ENCODE measurements at places on chromosomes 3 and 15.

- DNase-seq = no peak
Observed at GRCh38 chr3:176937541-176937940, 259.7 kb downstream of the TBL1XR1 start.

DNA sequence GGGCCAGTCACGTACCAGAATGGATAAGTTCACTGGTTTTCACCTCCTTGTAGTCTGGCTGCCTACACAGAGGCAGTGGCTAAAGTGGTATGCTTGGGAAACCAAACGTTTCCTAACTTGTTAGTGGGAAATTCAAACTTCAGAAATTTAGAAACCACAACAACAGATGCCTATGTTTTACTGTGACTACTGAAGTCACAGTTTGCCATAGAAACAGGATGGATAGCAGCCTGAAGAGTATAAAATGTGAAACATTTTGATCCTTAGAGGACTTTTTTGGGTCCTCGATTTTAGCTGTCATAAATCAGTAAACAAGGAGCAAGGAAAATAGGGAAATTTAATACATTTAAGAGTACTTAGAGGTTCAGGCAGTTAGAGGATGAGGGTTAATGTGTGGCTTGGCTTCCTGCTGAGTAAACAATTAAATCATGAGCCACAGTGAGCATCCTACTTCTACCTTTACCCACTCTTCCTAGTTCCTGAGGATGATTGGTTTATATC lies 48.6 kb downstream of the CMSS1 start:
- DNase-seq = no peak

DNA sequence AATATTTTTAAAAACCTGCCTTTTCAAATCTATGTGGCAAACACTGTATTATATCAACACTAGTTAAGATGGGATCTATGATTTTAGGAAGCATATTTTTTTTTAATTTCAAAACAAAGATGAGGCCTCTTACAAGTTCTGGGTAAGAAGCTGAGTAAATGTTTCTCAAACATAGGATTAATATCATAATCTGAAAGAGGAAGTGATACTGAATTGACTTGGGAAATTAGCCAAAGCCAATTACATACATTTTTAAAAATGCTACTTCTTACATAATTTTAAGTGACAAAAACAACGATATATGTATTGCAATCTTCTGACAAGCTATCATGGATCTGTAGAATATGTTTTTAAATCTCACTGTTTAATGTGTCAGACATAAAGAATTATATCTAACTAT lies 135.1 kb upstream of the UBP1 start:
- no peak for DNase-seq

DNA sequence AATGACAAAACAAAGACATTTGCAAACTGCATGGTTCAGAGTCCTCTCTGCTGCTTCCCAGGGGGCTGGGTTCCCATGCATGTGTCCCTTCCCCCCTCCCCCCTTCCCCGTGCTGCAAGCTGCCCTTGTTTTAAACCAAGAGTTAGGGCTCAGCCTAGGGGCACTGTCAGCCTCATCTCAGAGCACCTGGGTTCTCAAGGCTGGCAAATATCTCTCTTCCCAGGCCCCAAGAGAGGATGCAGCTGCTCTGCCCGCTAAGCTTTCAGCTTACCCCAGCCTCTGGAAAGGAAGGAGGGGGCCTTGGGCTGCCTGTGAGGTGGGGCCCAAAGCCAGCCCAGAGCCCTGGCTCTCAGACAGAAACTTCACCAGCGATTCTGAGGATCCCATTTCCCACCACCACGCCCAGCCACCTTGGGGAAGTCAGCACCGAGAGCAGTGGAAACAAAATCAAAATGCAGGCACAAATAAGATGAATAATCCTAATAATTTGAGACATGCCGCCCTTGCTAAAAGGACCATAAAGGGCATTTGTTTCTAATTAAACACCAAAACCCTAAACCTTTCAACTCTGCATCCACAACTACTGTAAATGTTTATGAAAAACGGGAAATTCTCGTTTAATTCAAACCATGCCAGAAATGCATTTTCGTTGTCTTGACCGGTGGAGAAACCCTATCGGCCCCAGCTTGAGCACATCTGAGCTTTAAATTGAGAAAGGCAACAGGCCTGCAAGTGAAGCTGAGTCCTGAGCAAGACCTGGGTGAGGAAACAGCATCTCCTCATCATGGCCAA lies 67.7 kb upstream of the WNT5A start:
- DNase-seq = no peak

DNA sequence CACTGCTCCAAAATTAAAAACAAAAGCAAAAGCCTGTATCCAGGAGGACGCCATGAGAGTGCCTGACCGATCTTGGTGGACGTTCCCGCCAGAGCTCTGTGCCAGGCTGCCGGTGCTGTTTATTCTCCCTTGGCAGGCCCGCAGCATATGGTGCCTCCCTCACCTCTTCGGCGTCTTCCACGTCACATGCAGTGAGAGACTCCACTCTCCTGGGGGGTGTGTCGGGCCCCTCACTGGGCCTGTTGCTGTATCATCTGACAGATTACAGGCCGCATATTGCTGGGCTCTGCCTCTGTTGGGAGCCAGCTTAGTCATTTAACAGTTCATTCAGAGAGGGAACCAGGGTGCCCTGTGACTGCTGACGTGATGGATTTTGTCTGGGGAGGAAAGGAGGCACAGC lies 86.4 kb upstream of the ARRDC4 start:
- DNase-seq = no peak

DNA sequence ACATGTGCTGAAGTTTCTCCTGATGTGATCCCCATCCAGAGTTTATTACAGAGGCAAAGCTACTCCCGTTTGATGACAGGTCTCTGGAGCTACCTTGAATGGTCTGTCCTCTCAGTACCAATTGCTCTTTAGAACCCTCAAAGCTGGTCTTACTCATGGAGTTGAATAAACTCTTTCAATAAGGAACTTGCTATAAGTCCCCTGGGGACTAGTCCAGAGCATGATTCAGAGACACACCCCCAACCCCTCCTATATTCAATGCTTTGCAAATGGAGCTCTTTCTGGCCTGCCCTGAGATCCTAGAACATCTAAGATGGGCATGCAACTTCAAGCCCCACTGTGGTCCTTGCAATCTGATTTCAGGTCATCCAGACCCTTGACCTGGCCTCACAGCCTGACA lies 23.9 kb upstream of the TPM1 start:
- DNase-seq = no peak

DNA sequence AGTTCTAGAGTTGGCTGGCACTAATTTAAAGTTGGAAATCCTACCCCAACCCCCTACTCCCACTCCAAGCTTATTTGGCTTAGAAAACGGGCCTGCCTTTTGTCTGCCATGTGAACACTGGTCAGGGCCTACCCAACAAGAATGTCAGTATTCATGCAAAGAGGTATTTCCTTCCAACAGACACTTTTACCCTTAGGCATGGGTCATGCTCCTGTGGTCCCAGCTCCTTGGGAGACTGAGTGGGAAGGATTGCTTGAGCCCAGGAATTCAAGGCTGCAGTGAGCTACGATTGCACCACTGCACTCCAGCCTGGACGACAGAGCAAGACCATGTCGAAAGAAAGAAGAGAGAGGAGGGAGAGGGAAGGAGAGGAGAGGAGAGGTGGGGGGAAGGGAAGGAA lies 137.5 kb upstream of the LRTM1 start:
- DNase-seq = no peak
